ENCODE measurements at places on chromosomes 12 and 14.

DNA sequence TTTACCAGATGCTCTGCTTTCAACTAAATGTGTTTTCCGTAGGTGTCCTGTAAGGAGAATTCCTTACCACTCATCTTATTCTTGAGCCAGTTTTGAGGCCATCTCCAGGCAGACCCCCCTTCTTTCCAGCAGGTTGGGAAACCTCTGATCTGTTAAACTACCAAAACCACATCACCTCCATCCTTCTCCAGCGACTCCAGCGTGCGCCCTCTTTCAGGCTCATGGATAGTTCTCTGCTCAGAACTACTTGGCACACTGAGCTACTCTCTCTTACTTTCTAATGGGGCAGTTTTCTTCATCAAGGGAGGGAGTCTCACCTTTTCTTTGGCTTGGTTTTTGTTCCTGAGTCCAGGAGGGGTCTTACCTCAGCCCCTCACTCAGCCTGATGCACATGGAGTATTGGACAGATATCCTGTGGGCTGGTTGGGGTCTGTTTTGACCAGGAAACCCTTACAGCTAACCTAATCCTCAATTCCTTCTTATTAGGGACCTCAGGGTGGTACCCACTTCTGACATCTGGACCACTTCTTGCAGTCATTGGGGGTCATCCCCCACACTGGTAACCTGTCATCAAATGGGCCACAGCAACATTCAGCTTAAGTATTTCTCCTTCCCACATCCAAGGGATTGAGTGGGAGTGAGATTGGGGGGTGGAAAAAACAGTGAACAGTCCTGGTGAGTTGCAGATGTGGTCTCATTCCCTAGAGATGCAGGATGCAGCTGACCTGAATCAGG is 5.2 kb downstream of the DHRS2 start:
- H3K27ac ChIP-seq = no peak overlapping the region
- H3K4me1 ChIP-seq = no peaks in the 10 kb centered on the region
- no peak for DNase-seq
- no peaks in the 10 kb centered on the region for H3K36me3 ChIP-seq

- H3K4me3 ChIP-seq = peak overlapping the region; percentile 90
- no peaks in the 10 kb centered on the region for H3K27me3 ChIP-seq
- DNase-seq = no peak
- peaks cover 16% of the 10 kb centered on the region for H3K4me1 ChIP-seq
Observed at GRCh38 chr14:93183596-93184317, 940 bp downstream of the MOAP1 start.

DNA sequence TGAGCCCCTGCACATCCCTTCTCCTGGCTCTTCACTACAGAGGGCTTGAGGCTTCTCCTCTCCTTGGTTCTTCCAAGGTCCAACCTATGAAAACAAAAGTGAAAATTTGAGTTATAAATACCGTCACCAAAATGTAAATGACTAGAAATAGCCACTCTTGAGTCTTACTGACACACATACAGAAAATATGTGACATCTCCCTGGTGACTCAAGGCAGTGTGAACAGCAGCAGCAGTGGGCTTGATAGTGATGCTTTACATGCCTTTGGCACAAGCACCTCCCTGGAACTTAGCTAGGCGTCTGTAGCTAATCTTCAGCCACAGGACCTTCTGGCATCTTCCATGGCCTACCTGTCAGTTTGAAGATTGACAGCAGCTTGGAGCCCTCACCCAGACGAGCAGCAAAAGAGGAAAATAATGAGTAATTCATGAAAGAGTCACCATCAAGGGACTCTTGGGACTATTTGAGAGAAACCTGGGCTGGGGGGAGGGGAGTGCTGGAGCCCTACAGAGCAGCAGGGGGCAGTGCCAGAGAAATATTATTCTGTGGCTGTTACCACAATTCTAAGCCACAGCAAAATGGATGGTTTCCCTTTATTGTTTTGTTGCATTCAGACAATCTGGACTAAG is 158.0 kb downstream of the KCNK10 start:
- no peak overlapping the region for H3K4me3 ChIP-seq
- DNase-seq = no peak
- no peaks in the 10 kb centered on the region for H3K36me3 ChIP-seq
- H3K4me1 ChIP-seq = peaks cover 4% of the 10 kb centered on the region

DNA sequence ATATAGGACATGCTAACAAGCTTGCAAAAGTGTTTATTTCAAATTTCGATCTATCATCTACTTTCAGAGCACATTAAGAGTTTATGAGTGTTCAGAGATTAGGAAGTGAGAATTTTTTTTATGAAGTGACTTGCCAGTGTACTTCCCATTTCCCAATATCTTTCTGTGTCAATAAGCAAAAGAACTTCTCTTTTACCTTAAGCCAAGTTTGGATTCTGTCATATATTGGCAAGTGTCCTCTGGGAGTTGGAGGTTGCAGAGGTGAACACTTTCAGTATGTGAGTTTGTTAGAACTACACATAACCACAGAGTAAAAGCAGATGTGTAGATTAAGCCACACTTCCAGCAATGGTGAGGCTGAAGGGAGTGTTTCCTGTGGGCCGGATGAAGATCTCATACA is 16.6 kb upstream of the KLRF1 start:
- no peaks in the 10 kb centered on the region for H3K36me3 ChIP-seq
- peak overlapping the region; percentile 85 for H3K27ac ChIP-seq
- H3K4me1 ChIP-seq = peaks cover 26% of the 10 kb centered on the region
- DNase-seq = peak; percentile 14
- peak overlapping the region; percentile 34 for H3K4me3 ChIP-seq

DNA sequence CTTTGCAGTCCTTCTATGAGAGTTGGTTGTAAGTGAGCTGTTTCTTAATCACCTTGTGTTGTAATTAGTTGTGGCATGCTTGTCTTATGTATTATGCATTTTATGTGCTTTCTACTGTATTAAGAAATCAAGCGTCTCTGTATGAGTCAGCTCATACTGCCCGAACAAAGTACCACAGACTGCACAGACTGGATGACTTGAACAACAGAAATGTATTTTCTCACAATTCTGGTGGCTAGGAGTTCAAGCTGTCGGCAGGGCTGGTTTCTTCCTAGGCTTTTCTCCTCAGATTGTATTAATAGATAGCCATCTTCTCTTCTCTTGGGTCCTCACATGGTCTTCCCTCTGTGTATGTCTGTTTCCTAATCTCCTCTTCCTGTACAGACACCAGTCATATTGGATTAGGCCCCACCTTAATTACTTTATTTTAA is 77.7 kb downstream of the FLRT2 start:
- no peaks in the 10 kb centered on the region for H3K27me3 ChIP-seq
- DNase-seq = no peak
- no peak overlapping the region for H3K4me3 ChIP-seq
- no peak overlapping the region for H3K27ac ChIP-seq

GRCh38 chr14:34222867-34223266 is 239.2 kb downstream of the SPTSSA start:
- no peak overlapping the region for H3K4me3 ChIP-seq
- H3K27me3 ChIP-seq = peaks cover 7% of the 10 kb centered on the region
- H3K4me1 ChIP-seq = peaks cover 9% of the 10 kb centered on the region
- no peak for DNase-seq
- H3K36me3 ChIP-seq = no peaks in the 10 kb centered on the region

DNA sequence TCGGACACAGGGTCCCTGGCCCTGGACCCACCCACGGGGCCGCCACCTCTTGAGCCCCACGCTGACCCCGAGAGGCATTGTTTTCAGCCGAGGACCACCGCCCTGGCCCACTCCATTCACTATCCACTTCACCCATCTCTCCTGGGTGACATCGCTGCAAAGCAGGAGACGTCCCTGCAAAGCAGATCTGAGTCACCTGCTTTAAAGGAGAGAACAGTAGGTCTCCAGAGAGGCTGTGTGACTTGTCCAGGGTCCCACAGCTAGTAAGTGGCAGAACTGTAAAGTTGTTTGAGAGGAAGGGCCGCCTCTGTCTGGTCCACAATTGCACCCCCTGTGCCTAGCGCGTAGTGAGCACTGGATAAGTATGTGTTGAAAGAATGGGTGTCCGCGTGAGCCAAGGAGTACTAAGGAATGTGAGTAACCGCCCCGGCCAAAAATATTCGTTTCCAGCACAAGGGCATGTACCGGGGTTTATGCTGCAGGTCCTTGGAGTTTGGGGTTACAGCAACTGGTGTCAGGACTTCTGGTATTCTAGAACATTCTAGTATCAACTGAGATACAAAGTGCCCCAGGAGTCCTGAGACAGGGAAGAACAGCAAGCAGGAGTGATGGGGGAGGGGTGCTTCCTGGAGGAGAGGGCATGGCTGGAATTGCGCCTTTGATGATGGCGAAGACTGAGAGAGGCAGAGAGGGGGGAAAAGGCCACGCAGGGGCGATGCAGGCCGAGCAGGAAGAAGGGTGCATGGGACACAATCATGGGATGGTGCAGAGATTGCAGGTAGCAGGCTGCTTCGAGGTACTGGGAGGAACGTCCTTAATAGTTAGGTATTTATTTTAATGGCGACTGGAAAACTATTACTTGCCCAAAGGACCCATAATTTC is 91.1 kb downstream of the SCARB1 start:
- peak overlapping the region; percentile 60 for H3K4me3 ChIP-seq
- no peak for DNase-seq
- H3K4me1 ChIP-seq = peaks cover 56% of the 10 kb centered on the region
- H3K27ac ChIP-seq = peak overlapping the region; percentile 21

- no peak for DNase-seq
- peaks cover 43% of the 10 kb centered on the region for H3K36me3 ChIP-seq
- no peaks in the 10 kb centered on the region for H3K27me3 ChIP-seq
- no peak overlapping the region for H3K4me3 ChIP-seq
- no peak overlapping the region for H3K27ac ChIP-seq
Observed at GRCh38 chr14:71532344-71532743, 399.9 kb upstream of the RGS6 start.

- H3K27me3 ChIP-seq = peaks cover 6% of the 10 kb centered on the region
- H3K4me1 ChIP-seq = peaks cover 52% of the 10 kb centered on the region
- H3K27ac ChIP-seq = no peak overlapping the region
Observed at GRCh38 chr12:57896115-57896433, 45.3 kb upstream of the ATP23 start.

- DNase-seq = no peak
- peaks cover 40% of the 10 kb centered on the region for H3K4me1 ChIP-seq
- H3K27me3 ChIP-seq = no peaks in the 10 kb centered on the region
- no peaks in the 10 kb centered on the region for H3K36me3 ChIP-seq
- peak overlapping the region; percentile 91 for H3K27ac ChIP-seq
- H3K4me3 ChIP-seq = peak overlapping the region; percentile 19
Observed at GRCh38 chr12:96501133-96501761, 11.9 kb downstream of the CFAP54 start.

- no peak overlapping the region for H3K4me3 ChIP-seq
- H3K27ac ChIP-seq = no peak overlapping the region
- DNase-seq = peak; percentile 65
- H3K36me3 ChIP-seq = peaks cover 27% of the 10 kb centered on the region
- peaks cover 50% of the 10 kb centered on the region for H3K4me1 ChIP-seq
Observed at GRCh38 chr12:6607751-6608591, 792 bp upstream of the CHD4 start.

DNA sequence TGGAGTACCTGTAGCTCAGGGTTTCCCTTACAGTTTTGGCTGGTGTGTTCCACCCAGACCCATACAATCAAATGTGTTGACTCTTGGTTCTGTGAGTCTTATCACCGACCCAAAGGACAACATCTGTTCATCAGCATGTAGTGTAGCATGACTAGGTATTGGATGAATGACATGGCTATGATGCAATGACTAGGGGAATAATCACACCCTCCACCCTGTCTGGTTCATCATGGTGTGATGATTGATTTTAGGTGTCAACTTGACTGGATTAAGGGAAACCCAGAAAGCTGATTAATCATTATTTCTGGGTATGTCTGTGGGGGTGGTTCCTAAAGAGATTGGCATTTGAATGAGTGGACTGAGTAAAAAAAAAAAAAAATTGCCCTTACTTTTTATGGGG is 311.3 kb downstream of the DPF3 start:
- H3K36me3 ChIP-seq = peaks cover 1% of the 10 kb centered on the region
- H3K4me3 ChIP-seq = no peak overlapping the region
- no peak overlapping the region for H3K27ac ChIP-seq
- peaks cover 6% of the 10 kb centered on the region for H3K4me1 ChIP-seq
- H3K27me3 ChIP-seq = peaks cover 8% of the 10 kb centered on the region

- no peak for DNase-seq
- no peak overlapping the region for H3K27ac ChIP-seq
- no peaks in the 10 kb centered on the region for H3K4me1 ChIP-seq
- no peaks in the 10 kb centered on the region for H3K36me3 ChIP-seq
Observed at GRCh38 chr12:80156306-80156705, 57.0 kb downstream of the OTOGL start.

DNA sequence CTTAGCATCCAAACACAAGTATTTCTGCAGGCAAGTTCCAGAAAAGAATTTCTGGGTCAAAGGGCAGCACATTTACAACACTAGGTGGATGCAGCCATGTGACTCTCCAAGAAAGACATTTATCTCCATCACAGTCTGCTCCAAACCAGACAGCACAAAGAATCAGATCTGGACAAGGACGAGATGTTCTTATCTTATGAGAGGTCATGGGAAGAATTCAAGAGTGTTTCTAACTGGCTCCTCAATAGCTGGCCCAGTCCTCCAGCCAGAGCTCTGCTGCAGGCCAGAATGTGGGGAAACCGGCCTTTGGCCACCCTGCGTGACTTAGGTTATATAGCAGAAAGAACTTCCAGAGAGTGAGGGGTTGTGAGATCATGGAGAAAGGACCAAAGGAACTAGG is 17.4 kb downstream of the TMEM119 start:
- no peaks in the 10 kb centered on the region for H3K27me3 ChIP-seq
- DNase-seq = no peak

DNA sequence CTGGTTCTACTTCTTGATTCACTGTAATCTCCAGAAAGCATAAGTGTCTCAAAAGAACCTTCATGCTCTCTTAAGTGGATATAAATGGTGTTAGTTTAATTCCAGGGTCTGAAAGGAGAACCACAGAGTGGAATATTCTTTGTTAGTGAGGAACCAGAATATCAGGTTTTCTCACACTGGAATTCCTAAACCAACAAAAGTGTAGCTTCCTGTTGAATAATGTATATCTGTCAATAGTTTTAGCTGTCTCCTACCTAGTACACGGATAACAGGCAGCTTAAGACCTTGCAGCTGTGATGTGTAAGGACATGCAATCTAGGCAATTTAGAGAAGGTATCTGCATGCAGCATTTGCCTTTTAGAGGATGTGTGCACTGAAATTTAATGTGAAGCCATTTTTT is 24.0 kb downstream of the LRIG3 start:
- H3K27ac ChIP-seq = no peak overlapping the region
- no peaks in the 10 kb centered on the region for H3K27me3 ChIP-seq
- DNase-seq = no peak
- no peaks in the 10 kb centered on the region for H3K36me3 ChIP-seq
- H3K4me1 ChIP-seq = no peaks in the 10 kb centered on the region
